ENCODE measurements at places on chromosomes 16 and 17.
A peak's percentile ranks its signal among the peaks of the same experiment; 100 is the strongest.

- no peak for DNase-seq
Observed at GRCh38 chr16:69932228-69932627, 18.9 kb upstream of the CLEC18A start.

- DNase-seq, result no peak
Observed at GRCh38 chr16:50844840-50845239, 103.0 kb downstream of the CYLD start.

- DNase-seq, result no peak
Observed at GRCh38 chr17:50328363-50329325, 17.3 kb upstream of the XYLT2 start.

GRCh38 chr16:50276801-50277555, 10.6 kb downstream of the ADCY7 start:
- DNase-seq, result no peak

- no peak for DNase-seq
Observed at GRCh38 chr17:51045621-51046020, 75.0 kb downstream of the SPAG9 start.

- DNase-seq, result no peak
Observed at GRCh38 chr16:57941016-57941664, 29.8 kb downstream of the CNGB1 start.

- DNase-seq, result peak; percentile 68
Observed at GRCh38 chr17:21475571-21475970, 99.4 kb downstream of the KCNJ12 start.

GRCh38 chr16:78377312-78377711, 277.9 kb downstream of the WWOX start:
- DNase-seq, result no peak

- DNase-seq, result no peak
Observed at GRCh38 chr16:28898266-28898665, 20.0 kb downstream of the ATP2A1 start.

- peak; percentile 55 for DNase-seq
Observed at GRCh38 chr17:44765965-44766364, 7.2 kb downstream of the ADAM11 start.

GRCh38 chr16:70590722-70591415, 55.5 kb upstream of the IL34 start:
- DNase-seq, result no peak

DNA sequence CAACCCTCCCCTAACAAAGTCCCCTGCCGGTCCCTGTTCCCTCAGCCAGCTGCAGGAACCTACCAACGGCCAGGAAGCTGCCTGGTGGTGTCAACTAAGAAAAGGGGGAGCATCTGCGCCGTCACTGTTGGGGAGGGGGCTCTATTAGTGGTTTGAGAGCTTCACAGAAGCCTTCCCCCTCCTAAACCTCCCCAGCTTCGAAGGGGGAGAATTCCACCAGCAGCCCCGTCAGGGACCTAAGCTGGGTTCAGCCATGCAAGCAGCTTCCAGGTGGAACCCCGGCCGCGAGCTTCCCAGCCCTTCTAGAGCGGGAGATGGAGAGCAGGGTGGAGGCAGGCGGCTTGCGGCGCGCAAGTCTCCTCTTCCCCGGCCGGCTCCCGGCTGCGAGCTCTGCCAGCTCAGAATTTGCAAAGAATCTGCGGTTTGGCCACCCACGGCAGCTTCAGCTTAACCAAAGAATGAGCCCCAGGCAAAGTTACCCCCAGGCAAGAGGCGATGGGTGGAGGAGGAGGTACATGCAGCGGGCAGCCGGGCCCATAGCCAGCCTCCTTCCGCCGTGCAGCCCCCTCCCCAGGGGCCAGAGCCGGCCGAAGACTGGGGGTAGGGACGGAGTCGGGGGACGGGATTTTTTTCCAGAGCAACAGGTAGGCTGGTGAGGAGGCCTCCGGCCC, 33.7 kb downstream of the DDX19A start:
- DNase-seq, result peak; percentile 66

DNA sequence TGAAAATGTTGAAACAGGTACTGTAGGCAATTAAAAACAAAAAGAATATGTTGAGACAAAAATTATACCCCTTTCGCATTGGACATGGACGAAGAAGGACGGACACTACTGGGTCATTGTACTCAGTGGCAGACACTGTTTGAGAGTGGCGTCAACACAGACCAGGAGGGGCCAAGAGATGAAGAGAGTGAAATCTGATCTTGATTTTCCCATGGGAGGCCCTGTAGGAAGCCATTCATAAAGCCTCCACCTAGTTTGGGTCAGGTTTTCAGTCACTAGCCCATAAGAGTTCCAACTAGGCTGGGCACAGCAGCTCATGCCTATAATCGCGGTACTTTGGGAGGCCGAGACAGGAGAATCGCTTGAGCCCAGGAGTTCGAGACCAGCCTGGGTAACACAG, 23.6 kb upstream of the SMURF2 start:
- DNase-seq, result no peak

DNA sequence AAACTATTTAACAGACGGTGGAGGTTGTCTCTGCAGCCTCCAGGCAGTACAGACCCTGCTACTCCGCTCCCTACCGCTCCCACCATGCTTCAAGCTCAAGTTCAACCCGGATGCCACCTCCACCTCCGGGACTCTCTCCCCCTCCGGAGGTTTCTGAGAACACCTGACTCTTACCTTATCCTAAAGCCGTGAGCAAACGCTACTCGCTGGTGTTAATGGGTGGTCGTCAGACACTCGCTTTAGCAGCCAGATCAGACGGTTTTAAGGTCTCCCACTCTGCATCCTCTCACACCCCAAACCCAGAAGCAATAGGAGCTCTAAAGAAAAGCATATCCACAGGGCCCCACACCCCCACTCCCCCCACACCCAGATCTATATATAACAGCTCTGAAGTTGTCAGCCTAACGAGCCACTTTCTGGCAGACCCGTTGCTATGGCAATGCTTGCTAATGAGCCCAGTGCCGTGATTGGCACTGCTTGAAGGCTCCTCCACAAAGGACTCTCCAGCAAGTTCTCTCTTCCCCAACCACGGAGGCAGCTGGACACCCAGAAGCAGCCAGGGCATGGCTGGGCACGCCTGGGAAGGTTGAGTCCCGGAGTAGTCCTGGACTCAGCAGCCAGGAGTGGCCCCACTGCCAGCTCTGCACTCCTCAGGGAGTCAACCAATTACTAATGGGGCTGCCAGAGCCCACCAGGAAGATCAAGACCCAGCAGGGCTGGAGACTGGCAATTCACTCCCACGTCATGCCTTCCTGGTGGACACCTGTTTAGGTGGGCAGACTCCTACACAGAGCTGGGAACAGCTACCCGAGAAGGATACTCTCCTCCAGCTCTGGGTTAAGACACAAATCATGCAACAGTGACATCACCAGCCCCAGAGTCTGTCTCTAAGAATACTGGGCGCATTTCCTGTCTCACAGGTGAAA, 121.2 kb upstream of the RCVRN start:
- peak; percentile 56 for DNase-seq

- DNase-seq, result no peak
Observed at GRCh38 chr17:9929871-9930270, 24.8 kb upstream of the RCVRN start.

DNA sequence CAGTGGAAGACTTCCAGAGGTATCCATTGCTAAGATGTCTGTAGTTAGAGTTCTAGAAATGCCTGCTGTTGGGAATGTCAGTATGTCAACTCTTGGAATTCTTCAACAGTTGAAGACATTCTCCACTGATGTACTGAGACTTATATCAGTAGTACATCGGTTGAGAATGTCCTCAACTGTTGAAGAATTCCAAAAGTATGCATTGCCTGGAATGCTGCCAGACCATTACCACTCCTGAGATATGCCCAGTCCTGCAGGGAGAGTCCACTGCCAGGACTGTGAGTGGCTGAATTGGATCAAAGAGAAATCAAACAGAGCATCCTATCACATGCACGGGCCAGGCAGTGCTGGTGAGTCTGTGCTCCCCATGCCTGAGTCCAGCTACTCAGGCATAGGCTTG, 42.0 kb downstream of the IL21R start:
- DNase-seq, result no peak

DNA sequence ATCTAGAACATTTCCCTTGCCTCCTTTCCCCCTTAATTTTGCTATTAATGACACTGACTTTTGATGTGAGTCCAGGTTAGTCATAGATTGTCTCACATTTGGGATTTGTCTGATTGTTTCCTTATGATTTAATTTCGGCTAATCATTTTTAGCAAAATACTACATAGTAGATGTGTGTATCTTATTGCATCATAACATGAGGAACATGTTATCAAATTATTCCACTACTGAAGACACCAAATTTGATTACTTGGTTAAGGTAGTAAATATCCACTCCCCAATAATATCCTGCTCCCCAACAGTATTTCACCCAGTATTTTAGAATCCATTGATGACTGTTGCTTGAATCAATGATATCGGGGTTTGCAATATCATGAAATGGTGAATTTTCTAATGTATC, 2.7 kb downstream of the POLG2 start:
- DNase-seq, result no peak

- peak; percentile 32 for DNase-seq
Observed at GRCh38 chr17:3539881-3540540, 17.6 kb downstream of the TRPV3 start.

DNA sequence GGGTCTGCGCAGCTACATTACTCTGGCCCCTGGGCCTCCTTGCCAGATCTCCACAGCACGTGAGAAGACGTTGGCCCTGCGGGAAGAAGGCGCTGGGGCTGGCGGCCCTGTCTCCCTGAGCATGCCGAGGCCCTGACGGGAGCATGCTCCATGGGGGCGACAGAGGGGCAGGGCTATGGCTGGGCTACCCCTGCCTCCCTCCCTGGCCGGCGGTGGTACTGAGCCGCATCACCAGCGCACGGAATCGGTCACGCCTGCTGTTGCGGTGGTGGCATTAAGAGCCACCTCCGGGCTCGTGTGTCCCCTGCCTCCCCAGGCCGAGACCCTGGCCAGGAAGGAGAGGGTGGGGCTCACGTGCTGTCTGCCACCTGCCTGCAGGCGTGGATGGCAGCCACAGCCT, 28.1 kb downstream of the MAPK8IP3 start:
- DNase-seq, result no peak

- DNase-seq, result peak; percentile 54
Observed at GRCh38 chr17:65515959-65516948, 45.2 kb downstream of the AXIN2 start.

- no peak for DNase-seq
Observed at GRCh38 chr17:10021272-10021984, 116.4 kb upstream of the RCVRN start.

DNA sequence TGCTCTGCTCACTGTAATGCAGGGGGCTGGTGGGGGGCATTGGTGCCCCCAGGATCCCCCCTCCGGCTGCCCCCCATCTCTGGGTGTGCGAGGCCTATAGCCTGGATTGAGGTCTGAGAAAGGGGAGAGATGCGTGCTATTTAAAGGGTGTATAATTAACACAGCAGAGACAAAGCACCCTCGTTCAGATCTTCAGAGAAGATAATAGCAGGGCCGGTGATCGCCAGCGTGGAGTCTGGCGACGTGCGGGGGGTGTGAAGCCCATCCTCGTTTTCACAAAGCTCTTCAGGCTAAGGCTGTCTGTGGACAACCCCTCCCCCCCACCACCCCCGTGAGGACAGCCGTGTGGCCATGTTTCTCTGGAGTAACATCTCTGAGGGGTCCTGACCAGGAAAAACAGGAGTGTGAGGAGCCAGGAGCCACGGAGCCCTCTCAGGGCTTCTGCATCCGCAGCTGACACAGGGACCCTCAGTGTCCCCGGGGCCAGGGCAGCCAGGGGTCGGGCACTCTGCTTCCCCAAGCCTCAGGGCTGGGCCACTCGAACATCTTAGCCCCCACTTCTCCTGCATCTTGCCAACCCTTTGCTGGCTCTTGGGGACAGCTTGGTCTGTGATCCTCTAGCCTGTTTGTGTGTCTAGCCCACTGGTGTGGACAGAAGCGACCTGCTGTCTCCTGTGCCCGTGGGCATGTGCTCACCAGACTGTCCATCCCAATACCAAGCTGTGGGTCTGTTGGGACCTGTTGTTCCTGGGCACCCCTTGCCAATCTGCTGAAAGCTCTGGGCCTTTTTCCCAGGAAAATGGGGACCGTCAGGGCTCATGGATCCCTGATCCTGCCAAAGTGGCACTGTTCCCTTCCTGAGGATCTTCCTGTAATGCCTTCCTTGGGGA, 58.9 kb downstream of the BAIAP2 start:
- no peak for DNase-seq

DNA sequence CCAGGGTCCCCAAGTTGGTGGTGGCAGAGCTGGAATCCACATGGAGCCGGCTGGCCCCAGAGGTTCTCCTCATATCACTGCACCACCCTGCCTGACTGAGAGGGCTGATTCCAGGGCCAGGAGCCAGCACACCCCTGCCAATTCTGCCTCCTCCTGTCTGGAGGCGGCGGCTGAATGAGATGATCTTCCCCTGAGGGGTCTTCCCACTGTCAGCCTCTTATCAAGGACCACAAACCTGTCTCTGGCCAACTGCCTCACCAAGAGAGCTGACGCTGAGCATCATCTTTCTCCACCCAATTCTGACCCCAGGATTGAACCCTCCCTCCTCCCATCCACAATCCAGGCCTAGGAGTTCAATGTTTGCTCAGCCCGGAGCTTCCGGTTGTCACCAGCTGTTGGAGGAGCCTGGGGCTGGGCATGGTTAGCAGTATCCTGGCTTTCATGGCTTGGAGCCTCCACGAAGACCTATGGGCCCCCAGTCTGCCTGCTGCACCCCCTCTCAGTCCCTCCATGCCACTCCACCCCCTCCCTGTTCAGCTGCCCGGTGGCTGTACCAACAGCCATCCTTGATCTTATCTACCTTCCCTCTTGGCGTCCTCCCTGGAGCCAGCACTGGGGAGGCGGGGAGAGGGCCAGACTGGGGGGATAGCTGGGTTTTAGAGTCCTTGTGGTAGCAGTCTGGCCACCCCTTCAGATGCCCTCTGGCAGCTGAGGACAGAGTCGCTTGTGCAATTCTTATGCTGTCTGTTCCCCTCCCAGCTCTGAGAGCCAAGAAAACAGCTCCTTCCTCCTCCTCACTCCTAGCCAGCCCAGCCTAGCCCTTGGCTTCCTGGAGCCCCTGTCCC, 25.6 kb downstream of the ABCC3 start:
- no peak for DNase-seq

DNA sequence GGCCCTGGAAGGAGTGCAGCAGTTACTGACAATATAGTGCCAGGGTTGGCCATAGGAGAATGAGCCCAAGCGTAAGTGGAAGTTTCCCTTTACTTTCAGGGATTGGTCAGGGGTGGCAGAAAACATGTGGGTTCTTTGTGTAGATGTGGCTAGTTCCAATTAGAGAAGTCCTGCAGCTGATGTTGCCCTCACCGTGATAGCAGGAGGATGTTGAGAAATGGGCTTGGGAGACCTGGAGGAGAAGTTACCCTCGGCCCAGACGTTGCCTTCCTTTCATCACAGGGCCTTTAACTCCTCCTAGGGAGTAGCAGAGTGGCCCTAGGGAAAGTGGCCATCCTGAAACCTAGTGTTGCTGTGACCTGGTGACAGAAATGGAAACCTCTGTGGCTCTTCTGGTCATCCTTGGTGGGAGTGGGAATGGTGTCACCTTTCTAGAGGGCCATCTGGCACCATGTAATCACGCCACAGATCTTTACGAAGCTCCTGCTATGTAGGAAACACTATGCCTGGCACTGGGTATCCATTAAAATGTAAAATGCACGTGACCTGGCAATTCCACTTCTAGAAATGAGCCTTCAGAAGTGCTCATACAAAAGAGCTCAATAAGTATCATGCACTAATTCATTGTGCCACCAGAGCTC, 6.7 kb downstream of the TMEM92 start:
- DNase-seq, result no peak

GRCh38 chr16:50539053-50539695, 9.0 kb upstream of the NKD1 start:
- DNase-seq, result no peak
